ENCODE measurements at places on chromosomes 5 and 9.
A peak's percentile ranks its signal among the peaks of the same experiment; 100 is the strongest.

- DNase-seq = no peak
Measured at GRCh38 chr9:72649127-72649442, 127.7 kb downstream of the TMC1 start.

DNA sequence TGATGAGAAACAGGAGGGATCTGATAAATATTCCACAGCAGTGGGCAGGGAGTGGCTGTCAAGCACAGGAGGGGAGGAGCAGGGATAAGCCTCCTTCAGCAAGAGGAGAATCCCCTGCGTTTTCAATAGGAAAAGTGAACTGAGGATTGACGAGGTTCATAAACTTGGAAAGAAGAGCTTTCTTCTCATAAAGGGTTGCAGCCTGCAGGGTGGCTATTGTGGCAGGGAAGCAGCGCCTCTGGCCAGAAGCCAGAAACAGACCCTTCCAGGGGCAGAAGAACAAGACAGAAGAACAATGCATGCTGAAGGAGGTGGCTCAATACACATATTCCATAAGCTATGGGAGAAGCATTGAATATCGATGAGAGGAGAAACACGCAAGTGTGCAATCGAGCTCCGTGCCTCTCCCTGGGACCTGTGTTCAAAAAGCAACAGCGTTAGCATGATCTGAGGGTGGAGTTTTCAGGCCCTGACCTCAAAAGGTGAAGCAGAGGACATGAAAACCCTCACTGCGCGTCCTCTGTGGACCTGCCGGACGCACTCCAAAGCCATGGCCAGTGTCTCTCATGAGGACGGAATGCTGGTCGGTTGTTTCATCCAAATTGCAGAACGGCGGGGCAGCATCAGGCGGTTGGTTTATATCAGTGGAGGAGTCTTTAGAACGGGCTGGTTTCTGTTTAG lies 67.6 kb downstream of the ANKRD33B start:
- DNase-seq = no peak

GRCh38 chr9:91783876-91784672 lies 166.0 kb downstream of the ROR2 start:
- no peak for DNase-seq

GRCh38 chr5:157354800-157355199 lies 88.9 kb downstream of the CYFIP2 start:
- no peak for DNase-seq

DNA sequence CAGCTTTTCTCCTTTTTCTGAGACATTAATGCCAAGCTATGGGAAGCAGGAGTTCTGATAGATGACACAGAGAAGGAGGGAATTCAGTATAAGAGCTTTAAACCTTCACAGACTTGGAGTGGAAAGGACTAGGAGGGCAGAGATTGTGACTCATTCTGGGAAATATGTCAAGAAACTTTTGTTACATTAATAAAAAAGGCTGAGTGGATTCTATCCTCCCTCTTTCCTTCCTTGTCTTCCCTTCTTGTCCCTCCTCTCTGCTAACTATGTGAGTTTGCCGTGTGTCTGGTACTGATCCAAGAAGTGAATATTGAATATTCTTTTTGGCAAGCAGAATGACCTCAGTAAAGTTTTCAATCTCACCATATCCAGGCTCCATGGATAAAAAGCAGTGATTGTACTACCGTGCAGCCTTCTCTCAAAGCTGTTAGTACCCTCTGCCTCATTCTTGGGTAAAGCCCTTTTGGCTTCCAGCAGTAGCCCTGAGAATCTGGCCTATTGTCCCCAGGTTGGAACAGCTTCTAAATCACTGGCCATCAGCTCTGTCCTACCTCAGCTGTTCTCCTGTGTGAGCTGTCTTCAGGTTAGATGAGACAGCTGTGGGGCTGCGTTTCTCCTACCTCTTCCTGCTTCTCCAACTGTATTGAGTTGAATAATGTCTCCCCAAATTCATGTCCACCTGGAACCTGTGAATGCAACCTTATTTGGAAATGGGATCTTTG lies 73.9 kb downstream of the ATG10 start:
- DNase-seq = no peak

DNA sequence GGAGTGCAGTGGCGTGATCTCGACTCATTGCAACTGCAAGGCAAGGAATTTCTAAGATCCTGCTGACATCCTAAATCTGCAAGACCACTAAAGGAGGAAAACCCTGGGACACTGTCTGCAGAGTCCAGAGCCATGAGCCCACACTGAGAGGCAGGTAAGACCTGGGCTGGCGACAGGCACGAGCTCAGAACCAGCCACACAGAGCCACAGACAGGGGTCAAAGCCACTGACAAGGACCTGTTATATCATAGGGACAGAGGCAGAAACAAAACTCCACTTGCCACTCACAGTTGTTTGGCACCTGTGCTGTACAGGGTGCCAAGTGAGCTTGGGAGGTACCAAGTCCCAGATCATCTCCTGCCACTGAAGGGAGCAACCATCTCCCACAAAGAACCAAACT lies 34.2 kb downstream of the IPPK start:
- no peak for DNase-seq

- DNase-seq = no peak
Measured at GRCh38 chr5:83827111-83827557, 106.5 kb upstream of the HAPLN1 start.

GRCh38 chr5:131783874-131784273 lies 12.9 kb downstream of the FNIP1 start:
- no peak for DNase-seq

DNA sequence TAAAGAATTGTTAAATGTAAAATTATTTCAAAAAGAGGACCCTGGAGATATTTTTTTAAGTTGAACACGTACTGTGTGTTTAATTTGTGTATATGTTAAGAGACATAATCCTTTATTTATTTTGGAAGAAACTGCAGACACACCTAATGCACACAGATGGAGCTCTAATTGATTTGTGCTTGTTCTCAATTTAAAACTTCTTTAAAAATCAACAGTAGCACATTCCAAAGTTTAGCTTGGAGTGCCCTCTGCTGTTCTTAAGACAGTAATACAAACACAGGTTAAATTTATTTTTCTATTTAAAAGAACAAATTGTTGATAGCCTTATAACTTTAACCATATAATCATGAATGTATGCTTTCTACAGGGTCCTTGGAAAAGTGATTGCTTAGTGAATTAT lies 277.6 kb upstream of the ADAMTS16 start:
- DNase-seq = peak; percentile 29

- no peak for DNase-seq
Measured at GRCh38 chr9:81827616-81828296, 100.5 kb upstream of the SPATA31D4 start.

DNA sequence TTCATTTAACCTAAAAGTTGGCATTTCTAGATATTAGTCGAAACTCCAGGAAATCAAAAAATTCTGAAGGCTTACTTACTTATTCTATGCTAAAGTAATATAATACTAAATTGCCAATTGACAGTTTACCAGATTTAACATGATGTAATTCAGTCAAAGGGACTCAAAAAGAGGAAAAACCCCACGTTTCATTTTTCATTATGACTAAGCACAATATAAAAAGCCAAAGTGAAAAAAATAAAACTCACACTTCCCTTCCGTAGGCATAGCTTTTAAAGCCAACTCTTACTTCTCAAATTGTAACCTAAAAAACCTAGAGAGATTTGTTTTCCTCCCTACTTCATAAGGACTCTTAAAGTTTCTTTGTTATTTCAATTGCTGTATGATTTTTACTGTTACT lies 146.6 kb downstream of the RAPGEF6 start:
- DNase-seq = no peak

All from Caki2 (cell line).